ENCODE measurements at places on chromosomes 16 and 17. TPM values are rescaled to one million over a fixed set of nuclear protein-coding genes. Genes with fewer than 3 reads are reported as not detected.

GRCh38 chr16:19227643-19228042 is 57.9 kb upstream of the CLEC19A start:
- no peak for DNase-seq

The TNFRSF13B gene
- total RNA-seq = not detected

- DNase-seq = no peak
Measured at GRCh38 chr16:87678618-87679017, 76.3 kb downstream of the JPH3 start.

The ITGA2B gene
- total RNA-seq = 0.66 TPM

DNA sequence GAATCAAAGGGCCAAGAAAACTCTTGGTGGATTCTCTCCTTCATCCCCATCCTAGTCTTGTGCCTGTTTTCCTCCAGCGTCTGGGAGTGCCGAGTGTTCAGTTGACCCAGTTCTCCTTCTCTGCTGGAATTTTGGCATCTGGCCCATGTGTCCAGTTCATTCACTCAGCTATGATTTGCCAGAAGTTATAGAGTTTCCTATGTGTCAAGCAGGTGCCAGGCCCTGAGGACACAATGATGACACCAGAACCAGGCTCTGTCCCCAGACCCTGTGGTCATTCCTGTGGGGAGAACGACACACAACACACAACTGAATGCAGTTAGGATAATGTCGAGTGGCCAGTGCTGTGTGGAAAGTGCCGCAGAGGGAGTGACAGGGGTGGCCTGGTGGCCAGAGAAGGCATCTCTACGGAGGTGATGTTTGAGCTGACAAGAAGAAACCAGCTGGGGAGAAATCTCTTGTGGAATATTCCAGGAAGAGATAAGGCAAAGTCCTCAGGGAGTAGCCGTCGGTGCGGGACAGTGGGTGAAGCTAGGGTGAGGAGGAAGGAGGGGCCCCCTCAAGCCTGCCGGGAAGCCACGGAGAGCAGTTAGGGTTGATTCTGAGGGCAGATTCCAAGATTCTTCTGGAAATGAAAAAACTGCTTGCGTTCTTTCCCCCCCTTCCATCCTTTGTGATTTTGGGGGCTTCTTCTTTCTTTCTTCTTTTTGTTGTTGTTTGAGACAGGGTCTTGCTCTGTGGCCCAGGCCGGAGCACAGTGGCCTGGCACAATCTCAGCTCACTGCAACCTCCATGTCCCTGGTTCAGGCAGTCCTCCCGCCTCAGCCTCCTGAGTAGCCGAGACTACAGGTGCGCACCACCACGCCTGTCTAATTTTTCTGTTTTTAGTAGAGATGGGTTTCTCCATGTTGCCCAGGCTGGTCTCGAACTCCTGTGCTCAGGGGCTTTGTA is 35.8 kb upstream of the IL34 start:
- DNase-seq = peak; percentile 77

DNA sequence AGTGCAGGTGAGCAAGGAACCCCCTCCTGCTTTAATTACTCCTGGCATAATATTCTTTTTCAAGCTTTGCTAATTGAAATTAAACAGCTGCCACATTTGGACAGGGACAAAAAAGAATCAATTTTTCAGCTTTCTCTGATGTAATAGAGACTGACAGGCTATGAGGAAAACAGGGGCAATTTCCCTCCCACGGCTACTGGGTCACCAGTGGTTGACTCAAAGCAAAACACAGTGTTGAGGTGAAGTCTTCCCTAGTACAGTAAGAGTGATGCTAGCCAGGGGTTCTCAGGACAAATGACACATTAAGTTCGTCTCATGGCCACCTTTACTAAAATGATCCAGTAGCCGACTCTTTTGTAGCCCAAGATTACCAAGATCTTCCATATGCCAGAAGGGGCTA is 38.6 kb upstream of the PMFBP1 start:
- DNase-seq = no peak

DNA sequence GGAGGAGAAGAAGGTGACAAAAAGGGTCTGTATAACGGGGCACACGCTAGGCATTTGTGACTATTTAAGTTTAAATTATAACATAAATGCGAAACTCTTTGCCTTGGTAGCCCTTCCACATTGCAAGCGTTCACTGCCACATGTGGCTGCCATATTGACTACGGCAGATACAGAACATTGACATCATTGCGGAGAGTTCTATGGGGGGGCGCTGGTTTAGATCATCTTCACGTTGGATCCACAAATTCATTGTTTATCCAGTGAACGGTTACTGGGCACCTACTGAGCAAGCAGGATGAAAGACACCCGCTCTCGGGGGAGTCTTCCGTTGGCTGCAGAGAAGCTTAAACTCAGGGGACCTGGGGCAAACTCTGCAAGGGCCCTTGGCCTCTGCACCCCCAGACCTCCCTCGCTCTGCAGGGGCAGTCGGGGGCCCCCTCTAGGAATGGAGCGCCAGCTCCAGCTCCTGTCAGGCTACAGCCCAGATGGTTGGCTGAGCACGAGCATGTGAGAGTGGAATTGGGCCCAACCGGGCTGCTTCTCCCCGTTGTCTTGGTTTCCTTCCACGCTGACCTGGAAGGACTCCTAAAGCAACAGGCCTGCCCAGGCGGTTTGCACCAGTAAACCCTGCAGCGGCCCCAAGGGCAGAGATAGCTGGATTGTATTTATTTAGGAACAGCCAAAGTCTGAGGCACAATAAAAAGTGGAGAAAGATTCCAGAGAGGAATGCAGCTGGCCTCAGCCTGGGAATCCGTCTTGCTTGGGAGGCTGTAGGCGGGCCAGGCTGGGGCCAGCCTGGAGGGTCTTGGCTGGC is 172.2 kb downstream of the SEC14L1 start:
- DNase-seq = peak; percentile 69

DNA sequence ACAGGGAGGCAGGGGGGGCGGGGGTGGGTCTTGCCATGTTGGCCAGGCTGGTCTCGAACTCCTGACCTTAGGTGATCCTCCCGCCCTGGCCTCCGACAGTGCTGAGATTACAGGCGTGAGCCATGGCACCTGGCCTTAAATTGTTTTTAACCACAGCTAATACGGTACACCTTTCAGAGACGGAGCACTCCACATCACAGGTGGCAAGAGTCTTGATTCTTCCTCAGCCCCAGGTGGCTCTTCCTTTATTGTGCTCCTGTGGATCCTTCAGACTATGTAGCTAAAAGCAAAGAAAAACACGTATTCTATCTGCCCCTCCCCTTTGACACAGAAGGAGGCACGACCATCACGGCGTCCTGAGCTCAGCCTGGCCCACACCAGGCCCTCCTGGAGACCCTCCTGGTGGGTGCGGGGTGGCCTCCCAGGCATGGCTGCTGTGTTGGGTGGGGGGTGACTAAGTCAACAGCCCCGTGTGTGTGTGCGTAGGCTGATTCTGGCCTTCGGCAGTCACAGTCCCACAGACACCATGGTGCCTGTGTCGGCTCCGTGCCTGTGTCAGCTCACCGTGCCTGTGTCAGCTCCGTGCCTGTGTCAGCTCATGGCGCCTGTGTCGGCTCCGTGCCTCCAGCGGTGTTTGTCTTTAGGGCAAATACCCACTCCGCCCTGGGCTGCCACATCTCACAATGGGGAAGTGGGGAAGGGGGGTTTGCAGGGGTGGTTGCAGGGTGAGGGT is 10.8 kb upstream of the SECTM1 start:
- no peak for DNase-seq

The NPIPB9 gene
- total RNA-seq = 6.6 TPM

The SP6 gene
- total RNA-seq = 3.6 TPM

- DNase-seq = no peak
Measured at GRCh38 chr16:1535391-1536291, 2.2 kb downstream of the TMEM204 start.

- peak; percentile 90 for DNase-seq
Measured at GRCh38 chr17:39623356-39623950, 3.3 kb upstream of the PPP1R1B start.

DNA sequence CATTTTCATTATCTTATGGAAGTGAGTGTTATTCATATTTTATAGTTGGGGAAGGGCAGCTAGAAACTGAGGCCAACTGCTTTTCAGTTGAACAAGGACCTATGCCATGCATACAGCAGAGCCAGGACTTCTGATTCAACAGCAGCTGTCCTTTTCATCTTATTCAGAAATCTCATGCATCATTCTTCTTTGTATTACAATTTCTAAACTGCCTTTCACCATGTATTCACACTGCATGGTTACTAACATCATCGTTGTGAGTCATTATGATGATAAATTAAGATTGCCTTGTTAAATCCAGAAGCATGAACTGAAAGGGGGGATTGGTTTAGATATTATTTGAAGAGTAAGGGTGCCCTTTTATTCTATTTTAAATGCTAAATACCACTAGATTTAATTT is 1470.1 kb upstream of the GOT2 start:
- DNase-seq = no peak

DNA sequence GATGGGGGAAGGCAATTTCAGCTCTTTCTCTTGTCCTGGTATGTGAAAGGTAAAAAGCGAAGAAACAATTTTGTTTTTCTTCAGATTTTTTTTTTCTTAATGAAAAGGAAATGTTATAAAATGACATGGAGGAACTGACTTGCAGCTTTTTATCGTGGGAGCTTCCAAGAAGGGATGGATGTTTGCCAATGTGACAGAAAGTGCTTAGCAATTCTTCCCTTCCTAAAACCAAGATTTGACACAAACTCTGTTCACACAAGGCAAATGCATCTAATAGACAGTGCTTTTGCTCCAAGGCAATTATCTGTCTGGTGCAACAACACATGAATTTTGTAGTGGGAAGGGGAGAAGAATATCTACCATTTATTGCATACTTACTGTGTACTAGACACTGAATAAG is 988.5 kb downstream of the CDH11 start:
- no peak for DNase-seq

DNA sequence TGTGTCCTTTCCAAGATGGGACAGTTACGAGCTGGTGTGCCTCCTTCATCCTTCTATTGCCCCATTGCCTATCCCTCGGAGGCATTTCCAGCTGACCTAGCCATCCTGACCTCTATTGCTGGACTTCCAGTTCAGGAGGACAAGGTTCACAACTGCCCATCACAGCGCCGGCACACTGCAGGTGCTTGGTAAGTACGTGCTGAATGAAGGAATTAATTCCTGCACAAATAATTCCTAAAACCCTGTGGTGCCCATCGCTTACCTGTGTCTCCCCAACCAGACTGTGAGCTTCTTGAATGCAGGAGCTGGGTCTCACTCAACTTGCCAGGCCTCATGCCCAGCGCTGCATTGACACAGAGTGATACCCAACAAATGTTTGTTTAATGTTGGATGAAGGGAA is 13.0 kb downstream of the ALOX15B start:
- DNase-seq = no peak

The CLDN7 gene
- total RNA-seq = 5.4 TPM

The SLC35B1 gene
- 44.1 TPM for total RNA-seq

- DNase-seq = no peak
Measured at GRCh38 chr16:11575223-11575589, 11.5 kb downstream of the LITAF start.

DNA sequence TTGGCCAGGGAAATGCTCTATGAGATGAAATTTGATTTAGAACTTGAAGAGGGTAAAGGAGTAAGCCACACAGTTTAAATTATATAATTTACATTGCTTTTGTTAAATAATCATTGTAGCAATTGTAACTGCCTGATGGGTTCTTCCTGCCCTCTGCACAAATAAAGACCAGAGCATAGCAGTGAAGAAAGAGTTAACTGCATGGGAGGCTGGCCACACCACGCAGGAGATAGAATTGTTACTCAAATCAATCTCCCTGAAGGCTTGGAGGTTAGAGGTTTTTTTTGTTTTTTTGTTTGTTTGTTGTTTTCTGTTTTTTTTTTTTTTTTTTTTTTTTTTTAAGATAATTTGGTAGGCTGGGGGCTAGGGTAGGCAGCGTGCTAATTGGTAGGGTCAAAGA is 467.0 kb upstream of the GOT2 start:
- DNase-seq = no peak

- no peak for DNase-seq
Measured at GRCh38 chr16:26491101-26491670, 575.5 kb upstream of the C16orf82 start.

DNA sequence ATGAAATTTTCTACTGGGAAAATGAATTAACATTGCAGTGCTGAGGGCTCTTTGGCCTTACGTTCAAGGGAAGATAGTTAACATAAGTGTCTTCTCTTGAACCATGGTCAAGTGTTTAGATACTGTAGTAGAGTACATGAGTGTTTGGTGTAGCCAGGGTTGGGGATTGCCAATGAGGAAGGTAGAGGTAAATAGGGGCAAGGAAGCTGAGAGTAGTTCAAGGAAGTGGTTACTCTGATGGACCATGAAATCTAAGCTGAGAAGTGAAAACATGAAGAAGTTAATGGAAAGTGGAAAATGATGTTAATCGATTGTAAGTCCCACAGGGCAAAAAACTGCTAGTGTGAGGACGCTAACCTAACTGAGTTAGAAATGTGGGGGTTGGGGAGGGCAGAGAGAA is 249.6 kb upstream of the AXIN2 start:
- no peak for DNase-seq

DNA sequence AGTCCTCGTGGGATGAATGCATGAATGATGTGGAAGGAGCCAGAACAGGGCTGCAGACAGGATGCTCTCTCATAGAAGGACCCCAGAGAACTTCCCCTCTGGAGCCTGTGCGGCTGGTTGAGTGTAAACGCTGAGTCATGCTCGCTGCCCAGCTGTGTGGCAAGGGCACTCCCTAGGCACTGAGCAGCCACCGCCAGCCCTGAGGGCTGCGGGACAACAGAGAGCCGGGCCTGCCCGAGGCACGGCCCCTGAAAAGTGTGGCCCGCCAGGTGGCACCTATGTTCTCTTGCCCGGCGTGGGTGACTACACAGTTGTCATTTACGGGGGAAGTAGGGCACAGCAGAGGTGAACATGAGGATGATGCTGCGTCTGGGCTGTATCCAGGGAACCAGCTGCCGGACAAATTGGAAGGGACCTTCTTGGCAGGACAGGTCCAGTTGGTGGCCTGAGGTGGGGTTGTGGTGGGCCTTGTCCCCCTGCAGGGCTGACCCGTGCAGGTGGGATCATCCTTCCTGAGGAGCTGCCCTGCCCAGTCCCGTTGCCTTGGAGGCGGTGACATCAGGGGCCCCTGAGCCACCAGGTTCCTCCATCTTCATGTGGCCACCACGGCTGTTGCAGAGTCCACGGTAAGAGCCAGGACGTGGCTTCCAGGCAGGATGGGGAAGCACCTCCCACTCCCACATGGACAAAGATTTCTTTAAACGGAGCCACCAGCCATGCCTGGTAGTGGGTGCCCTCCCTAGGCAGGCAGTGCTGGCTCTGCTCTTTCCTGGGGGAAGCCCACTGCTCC is 94.8 kb upstream of the CBX4 start:
- DNase-seq = no peak

DNA sequence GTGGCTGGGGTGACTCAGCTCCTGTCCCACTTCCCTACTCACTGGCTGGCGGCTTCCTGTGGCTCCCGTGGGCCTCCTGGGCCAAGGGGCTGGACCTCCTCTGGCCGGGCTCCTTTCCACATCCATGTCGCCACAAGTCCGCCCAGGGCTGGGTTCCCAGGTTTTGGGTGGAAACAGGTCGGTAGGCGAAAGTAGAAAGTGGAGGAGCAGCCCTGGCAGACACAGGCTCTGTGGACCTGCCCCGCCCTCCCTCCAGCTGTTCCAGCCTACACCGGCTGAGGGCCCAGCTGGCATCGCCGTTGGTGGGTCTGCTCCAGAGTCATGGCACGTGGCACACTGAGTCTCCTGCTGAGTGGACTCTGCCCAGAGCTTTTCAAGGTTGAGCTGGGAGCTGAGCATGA is 28.7 kb downstream of the GSE1 start:
- DNase-seq = peak; percentile 70

GRCh38 chr17:78341559-78342448 is 18.1 kb downstream of the SOCS3 start:
- DNase-seq = peak; percentile 67
